ENCODE measurements at places on chromosomes 5 and 9. TPM values are rescaled to one million over a fixed set of nuclear protein-coding genes. Genes with fewer than 3 reads are reported as not detected.

GPR21 gene
- 0.36 TPM for polyA plus RNA-seq

CNTFR gene
- polyA plus RNA-seq = 55.0 TPM

DNA sequence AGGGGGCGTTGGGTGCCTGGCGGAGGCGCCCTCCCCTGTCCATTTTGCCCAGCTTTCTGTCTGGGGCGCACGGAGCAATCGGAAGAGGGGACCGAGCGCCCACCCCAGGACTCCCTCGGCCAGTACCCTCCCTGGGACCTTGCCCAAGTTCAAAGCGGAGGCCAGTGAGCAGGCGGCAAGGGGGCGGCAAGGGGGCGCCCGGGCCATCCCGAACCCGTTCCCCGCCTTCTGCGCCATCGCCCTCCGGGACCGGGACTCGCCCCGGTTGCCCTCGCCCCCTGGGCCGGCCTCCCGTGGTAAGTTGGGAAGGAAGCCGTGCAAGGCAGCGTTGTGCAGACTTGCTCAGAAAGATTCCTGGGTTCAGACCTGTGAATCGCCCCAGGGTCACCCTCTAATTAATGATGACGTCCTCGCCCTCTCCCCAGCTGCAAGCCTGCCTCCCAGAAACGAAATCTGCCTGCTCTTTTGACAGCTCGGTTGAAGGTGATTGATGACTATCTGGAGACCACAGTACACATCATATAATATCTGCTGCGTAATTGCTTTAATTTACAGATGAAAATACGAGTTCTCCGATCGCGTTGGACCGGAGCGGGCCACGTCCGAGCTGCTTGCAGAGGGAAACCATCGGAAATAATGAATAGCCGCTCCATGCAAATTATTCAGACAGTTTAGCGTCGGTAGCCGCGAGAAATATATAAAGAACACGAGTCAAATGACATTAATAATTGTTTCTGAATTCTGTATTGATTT lies 1.4 kb upstream of the IRX4 start:
- peak; percentile 3 for DNase-seq

- peak; percentile 60 for DNase-seq
Observed at GRCh38 chr5:179768326-179769085, 25.3 kb upstream of the LTC4S start.

LRRC19 gene
- not detected for polyA plus RNA-seq

WDR38 gene
- 0.09 TPM for polyA plus RNA-seq

DNA sequence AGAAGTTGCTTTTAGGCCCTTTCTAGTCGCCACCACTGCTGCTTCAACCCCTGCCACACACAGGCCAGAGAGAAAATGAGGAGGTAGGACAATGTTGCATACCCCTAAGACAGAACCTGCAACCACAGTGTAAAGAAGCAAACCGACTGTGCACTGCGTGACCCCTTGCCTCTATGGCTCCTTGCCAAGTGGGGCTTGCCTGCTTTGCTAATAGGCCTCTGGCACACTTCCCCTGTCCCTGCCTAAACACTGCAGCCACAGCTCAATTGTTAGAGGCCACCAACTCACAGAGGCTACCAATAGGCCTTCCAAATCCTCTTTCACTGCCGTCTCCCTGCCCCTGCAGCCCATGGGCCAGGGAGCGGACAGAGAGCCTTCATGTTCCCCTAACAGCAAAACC lies 280.1 kb downstream of the CDH10 start:
- DNase-seq = no peak

DNA sequence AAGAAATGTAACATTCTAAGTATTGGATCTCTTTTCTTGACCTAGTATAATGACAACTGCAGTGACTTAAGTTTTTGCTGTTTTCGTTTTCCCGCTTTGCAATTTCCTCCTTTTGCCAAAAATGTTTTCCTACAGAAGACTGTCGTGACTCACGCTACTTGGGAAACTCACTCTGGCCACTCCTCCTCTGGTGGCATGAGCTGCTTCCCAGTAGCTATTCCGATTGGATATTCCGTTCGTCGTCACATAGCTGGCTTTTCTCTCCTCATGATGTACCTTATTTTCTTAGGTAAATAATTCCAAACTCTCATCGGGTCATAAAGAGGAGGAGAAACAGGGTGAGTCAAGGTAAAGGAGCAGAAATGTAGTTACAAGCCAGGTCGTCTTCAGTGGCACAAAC lies 64.9 kb downstream of the GOLPH3 start:
- DNase-seq = no peak

- DNase-seq = no peak
Observed at GRCh38 chr5:147454996-147455677, 54.7 kb downstream of the DPYSL3 start.

SCGB3A2 gene
- polyA plus RNA-seq = 0.34 TPM

- DNase-seq = no peak
Observed at GRCh38 chr9:127137640-127138360, 15.4 kb upstream of the ANGPTL2 start.

DNA sequence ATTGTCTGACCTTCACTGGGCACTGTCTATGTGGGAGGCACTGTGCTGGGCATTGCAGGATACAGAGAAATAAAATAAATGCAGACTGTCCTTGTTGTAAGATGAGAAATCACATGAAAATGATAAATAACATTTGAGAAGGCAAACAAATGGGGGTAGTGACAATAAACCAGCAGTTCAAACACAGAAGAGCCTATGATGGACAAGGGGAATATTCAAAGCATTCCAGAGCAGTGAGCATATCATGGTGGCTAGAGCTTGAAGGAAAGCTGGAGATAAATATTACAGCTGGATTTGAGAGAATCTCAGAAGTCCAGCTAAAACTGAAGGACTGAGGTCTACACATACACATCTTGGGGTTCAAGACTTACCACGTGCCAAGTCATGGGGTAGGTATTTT lies 209.9 kb downstream of the ASTN2 start:
- no peak for DNase-seq

DNA sequence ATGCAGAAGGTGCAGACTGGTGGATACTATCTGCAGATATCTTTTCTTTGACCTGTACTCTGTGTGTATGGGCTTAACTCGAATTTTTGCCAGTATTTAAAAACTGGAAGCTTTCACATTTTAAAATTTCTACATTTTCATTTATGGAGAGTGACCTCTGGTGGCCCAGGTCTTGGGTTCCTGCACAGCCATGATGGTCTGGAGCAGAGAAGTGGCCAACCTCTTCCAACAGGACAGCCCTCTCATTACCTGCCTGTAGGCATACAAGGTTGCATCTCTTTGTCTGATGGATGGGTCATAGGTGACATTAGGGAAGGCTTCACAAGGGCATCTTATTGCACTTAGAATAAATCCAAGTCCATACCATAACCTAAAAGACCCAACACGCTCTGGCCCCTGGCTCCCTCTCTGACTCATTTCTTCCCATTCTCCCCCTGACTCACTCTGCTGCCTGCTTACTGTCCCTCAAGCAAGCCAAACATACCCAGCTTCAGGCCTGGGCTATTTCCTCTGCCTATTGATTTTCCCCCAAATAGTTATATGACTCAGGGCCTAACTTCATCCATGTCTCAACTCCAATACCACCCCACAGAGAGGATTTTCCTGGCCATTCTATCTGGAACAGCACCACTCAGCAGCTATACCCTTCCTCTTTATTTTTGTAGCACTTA lies 113.3 kb upstream of the SLC1A3 start:
- DNase-seq = no peak

GRCh38 chr5:115068239-115069086 lies 101.2 kb downstream of the TRIM36 start:
- no peak for DNase-seq

DNA sequence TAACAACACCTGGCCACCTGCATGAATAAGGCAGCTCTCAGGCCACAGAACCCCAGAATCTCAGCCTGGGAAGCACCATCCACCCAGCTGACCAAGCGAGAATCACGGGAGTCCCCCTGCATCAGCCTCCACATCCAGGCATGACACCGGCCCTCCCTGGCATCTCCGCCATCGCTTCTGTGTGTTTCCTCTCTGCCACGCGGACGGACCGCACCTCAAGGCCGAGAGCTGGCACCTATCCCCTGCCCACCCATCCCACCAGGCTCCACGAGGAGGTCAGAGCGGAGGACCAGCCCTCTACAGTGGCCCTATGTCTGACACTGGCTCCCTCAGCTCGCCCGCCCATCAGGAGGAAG lies 134.7 kb downstream of the COL23A1 start:
- DNase-seq = no peak

EQTN gene
- polyA plus RNA-seq = not detected

- no peak for DNase-seq
Observed at GRCh38 chr9:30673132-30673531, 1711.3 kb upstream of the ACO1 start.

DNA sequence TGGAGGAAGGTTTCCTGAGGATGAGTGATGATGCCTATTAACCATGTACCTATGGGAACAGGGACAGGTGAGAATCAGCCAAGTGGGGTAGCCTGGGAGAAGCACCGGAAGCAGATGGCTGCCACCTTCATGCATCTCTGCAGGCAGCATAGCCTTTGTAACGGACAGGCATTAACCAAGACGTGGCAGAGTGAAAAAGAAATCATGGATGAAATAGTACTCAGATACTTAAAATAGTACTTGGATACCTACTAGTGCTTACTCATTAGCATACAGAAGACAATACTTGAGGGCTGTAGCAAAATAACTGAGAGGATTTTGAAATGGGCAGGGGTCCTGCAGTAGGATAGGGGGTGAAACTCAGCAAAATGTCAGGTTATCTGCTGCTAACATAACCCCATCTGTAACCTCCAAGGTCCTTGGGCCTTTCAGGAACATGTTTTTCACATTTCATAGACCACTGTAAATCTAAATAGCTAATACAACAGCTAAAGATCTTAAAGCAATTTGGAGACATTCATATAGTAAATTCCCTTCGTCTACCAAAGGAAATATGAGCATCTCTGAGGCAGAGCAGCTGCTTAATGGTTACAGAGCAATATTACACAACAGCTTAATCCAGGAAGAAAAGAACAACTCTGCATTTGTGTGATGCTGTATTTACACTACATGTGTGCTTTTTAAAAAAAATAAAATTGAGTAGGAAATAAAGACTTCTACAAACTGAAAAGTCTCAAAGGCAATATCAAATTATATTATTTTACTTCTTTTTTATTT lies 154.3 kb downstream of the NFIB start:
- DNase-seq = no peak
